ENCODE measurements at places on chromosomes 3 and 15. TPM values are rescaled to one million over a fixed set of nuclear protein-coding genes. Genes with fewer than 3 reads are reported as not detected.

GRCh38 chr15:41944313-41944940 is 27.9 kb downstream of the EHD4 start:
- no peak for DNase-seq

DNA sequence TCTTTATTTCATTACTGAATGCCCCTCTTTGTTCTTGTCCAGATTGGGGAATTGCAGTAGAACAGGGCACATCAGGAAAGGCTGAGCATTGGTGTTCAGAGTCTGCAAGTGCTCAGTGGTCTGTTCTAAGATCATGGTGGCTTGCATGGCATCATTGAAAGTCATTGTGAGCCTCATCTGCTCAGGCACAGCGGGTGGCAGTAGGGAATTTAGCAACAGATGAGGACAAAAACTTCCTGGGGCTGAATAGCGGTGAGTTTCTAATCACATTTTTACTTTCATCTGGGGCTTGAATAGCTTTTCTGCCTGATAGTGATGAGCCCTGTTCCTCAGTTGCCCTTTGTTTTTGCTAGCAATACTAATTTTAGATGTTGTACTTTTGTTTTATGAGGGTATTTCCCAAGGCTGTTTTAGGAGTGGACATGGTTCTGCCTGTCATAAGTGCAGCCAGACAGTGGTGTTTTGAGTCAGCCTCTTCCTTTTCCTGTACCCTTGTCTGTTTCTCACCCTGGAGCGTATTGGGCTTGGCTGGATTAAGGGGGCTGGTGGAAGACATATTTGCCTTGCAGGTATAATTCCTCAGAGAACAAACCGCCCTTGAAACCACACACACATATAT is 127.2 kb upstream of the IL12A start:
- DNase-seq: no peak

DNA sequence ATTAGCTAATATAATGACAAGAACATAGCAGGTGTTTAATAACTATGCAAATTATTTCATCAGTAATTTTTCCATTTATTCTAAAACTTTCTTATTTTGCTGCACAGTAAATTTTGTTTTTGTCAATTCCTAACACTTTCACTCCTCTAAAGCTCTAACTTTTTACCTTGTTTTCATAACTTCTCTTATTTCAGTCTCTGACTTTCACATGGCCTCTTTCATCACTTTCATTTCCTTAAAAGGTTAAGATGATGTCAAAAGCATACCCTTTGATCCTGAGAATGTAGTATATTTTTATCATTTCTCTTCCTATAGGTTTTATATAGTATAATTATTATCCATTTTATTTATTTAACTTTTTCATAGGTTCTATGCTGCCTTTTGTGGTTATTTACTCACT is 1325.8 kb upstream of the ALCAM start:
- no peak for DNase-seq

- DNase-seq: no peak
These were observed 14.8 kb downstream of the GABRB3 start for GRCh38 chr15:26758079-26758478.

DNA sequence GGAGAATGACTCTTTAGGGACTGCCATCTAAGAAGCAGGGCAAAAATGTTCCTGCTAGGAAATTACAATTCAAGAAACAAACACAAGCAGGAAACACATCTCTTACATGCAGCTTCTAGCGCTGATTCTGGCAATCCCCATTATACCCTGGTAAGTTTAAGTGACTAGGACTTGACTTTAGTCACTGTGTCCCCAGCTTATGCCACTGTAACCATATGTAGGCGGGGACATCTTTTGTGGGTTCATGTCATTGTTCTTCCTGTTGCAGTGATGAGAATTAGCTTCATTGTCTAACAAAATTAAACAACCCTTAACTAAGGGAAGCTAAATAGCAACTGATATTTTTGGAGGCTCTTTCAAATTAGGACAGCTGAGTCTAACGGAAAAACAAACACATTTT is 17.9 kb upstream of the FAM81A start:
- peak; percentile 78 for DNase-seq

GRCh38 chr3:126476166-126477060 is 722 bp upstream of the ZXDC start:
- DNase-seq: peak; percentile 62

Gene PPP1R14D
- total RNA-seq: not detected

Gene TRPM1
- total RNA-seq: 0.06 TPM

Measured in activated CD8-positive, alpha-beta memory T cell treated with anti-CD3 and anti-CD28 coated beads, Interleukin-2, amount 10 ng/mL, durations not matched to agents 7 days and 5 days (primary cell).